ENCODE measurements at places on chromosomes 5 and 9.

DNA sequence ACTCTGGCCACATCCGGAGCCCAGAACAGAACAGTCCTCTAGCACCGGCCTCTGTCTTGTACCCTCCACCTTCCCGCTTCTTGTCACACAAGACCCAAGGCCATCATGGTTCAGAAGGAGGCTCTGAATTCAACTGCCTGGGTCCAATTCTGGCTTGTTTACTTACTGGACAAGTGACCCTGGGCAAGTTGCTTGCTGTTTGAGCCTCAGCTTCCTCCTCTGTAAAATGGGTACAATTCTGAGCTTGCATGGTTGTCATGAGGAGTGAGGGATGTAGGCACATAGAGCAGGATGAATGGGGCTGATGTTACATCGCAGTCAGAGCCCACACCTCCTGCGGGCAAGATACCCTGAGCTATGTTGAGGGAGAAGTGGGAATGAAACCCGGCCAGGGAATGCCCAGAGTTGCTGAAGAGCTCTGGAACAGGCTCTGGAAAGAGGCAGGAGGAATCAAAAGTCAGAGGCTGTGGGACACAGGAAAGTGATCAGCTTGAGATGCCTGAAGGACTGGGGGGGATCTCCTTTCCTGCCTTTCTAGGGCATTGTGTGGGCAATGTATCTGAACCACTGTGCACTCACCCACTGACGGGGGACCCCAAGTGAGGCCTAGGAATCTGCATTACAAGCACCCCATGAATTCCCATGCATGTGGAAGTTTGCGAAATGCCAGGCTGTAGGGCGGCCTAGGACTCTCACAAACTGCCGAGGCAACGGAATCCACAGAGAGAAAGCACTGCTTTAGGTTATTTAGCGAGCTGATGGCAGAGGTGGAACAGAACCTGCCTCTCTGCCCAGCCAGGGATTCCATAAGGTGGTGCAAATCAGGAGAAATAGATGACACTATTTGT lies 29.4 kb upstream of the IL17B start:
- no peak for DNase-seq

- DNase-seq = no peak
Measured at GRCh38 chr9:70947511-70947910, 173.9 kb downstream of the TRPM3 start.

DNA sequence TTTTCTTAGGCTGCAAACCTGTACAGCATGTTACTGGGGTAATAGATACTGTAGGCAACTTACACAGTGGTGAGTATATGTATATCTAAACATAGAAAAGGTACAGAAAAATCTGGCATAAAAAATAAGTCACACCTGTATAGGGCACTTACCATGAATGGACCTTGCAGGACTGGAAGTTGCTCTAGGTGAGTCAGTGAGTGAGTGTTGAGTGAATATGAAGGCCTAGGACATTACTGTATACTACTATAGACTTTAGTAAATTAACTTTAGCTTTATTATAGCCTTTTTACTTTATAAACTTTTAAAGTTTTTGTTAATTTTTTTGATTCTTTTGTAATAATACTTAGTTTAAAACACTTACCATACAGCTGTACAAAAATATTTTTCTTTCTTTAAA lies 51.3 kb downstream of the DENND4C start:
- DNase-seq = no peak

DNA sequence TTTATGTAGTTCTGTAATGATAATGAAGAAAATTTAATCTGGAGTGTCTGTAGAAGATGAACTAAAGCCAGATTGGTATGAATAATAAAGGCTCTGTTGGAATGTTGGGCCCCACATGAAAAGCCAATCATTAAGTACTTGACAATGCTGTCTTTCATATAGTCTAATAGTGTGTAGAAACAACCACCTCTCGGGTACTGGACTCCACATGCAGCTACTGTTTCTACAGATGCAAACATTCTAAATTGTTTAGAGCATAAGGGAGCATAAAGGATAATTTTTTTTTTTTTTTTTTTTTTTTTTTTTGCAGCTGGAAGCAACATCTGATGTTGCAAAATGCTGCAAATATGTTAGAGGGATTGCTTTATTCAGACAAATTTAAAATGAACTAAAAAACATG lies 354.3 kb downstream of the KCTD16 start:
- no peak for DNase-seq

DNA sequence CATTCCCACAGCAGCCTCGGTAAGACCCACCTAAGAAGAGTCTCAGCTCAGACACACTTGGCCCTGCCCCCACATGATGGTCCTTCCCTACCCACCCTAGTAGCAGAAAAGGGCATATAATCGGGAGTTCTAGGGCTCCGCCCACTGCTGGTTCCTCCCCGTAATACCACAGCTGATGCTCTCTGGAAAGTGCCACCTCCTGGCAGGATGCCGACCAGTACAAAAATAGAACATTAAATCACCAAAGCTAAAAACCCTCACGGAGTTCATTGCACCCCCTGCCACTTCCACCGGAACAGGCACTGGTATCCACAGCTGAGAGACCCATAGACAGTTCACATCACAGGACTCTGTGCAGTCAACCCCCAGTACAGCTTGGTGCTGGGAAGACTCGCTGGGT lies 271.3 kb downstream of the KIAA0825 start:
- no peak for DNase-seq

- DNase-seq = no peak
Measured at GRCh38 chr5:178590924-178591423, 781 bp upstream of the COL23A1 start.

DNA sequence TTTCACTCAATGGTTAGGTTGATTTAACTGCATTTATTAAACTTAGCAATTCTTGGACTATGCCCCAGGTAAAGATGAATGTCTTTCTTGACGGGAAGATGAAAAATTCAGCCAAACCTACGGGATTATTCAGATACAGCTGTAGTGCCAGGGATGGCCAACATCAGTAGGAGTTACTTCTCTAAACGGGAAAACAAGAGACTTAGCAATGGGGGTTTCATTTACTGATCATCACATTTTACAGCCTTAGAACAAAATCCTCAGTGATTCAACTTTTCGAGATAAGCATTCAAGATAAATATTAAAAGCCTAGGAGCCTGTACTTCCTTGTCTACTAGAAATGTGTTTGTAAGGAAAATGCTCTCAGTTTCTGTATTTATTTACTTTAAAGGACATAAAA lies 46.1 kb downstream of the S1PR3 start:
- DNase-seq = no peak

GRCh38 chr9:78871452-78872331 lies 574.8 kb downstream of the PSAT1 start:
- peak; percentile 71 for DNase-seq

DNA sequence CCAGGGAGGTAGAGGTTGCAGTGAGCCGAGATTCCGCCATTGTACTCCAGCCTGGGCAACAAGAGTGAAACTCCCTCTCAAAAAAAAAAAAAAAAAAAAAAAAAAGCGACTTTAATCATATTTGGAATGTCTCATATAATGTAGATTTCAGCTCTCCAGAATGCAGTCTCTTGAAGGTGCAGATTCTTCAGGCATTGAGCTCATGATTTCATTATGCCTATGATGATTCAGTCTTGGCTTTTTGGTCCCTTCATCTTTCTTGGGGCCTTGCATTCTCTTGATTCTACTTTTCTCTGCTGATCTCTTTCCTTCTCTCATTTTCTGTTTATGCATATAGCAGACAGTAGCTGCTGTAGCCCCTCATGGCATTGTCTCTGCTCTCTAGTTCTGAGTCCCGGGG lies 22.9 kb downstream of the KDM4C start:
- no peak for DNase-seq

DNA sequence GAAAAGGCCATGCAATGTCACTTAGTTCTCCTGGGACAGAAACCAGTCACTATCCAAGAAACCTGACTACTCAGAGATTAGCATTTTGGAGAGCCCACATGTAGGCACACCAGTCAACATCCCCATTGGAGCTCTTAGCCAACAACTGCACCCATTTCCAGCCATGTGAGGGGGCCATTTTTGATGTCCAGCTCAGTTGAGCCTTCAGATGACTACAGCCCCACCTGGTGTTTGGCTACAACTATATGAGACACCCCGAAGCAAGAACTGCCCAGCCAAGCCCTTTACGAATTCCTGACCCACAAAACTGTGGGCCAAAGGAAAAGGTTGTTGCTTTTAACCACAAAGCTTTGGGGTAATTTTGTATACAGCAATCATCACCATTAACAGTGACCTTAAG lies 300.1 kb downstream of the ASTN2 start:
- no peak for DNase-seq

DNA sequence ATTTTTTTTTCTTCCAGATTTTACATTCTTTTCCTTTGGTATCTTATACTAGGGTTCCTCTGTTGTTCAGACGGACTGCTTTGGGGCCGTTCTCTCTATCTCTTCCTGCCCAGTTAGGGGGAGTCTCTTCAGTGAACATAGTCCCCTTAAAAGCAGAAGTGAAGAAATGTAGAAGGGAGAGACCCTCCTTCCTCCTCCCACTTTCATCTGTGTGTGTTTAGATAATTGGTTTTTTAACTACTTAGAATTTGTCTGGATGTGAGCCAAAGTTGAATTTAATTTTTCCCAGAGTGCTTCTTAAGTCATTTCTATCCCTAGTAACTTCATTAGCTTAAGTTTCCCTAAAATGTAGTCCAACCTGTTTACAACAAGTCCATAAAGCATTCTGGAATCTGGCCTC lies 167.5 kb downstream of the HACD4 start:
- DNase-seq = no peak

DNA sequence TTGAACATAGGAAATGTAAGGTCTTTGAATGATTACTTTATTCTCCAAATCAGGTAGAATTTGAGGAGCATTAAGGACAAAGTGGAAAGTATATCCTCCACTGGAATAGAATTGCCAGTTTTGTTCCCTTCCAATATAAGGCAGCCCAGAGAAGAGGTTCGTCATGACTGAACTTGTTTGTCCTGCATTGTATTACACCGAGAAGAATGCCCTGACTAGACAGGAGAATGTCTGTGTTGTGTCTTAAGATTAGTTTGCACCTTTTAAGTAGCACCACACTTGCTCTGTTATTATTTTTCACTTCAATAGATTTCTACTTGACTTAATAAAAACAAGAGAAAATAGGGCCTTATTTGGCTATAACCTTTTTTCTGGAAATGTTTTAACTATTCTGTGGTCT lies 586.2 kb upstream of the PTGER4 start:
- DNase-seq = no peak

DNA sequence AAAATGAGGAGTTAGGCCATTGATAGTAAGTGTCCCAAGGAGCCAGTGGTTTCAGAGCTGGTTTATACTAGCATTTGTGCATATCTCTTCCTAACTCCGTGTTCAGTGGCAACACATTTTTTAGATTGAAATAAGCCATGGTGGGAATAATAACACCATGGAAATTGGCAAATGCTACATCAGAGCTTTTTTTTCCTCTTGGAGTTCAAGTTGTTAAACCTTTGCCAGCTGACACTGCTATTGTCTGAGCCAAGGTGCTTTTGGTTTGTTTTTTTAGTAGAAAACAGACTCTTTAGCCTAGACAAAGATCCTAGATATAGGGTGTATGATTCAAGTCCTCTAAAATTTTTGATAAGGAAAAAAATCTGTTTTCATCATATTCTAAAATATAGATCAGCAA lies 2.8 kb downstream of the ACO1 start:
- no peak for DNase-seq

DNA sequence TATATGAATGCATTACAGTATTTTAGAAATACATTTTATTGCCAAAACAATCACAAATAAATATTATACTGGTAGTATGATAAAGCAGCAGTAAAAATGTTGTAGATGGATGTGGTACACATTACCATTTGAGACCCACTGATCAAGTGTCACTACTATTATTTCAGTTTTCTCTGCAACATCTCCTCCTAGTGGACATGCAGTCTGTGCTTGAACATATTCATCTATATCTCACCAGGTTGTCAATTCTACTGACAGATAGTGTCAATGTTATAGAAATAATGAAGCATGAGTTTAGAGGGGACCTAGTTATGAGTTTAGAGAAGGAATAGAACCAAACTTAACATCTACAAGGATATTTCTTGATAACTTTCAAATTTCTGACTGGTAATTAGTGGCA lies 39.2 kb upstream of the ELOVL7 start:
- DNase-seq = no peak

- no peak for DNase-seq
Measured at GRCh38 chr9:99073985-99074901, 30.7 kb upstream of the TGFBR1 start.

GRCh38 chr5:169646856-169647255 lies 9.8 kb downstream of the DOCK2 start:
- no peak for DNase-seq

- DNase-seq = peak; percentile 42
Measured at GRCh38 chr5:39547553-39548154, 122.9 kb upstream of the DAB2 start.

- no peak for DNase-seq
Measured at GRCh38 chr5:39208471-39208870, 10.9 kb downstream of the FYB1 start.

- no peak for DNase-seq
Measured at GRCh38 chr9:86352440-86353077, 1.7 kb downstream of the TUT7 start.

Data from Panc1 (cell line).